ENCODE measurements at places on chromosomes 16 and 17.

DNA sequence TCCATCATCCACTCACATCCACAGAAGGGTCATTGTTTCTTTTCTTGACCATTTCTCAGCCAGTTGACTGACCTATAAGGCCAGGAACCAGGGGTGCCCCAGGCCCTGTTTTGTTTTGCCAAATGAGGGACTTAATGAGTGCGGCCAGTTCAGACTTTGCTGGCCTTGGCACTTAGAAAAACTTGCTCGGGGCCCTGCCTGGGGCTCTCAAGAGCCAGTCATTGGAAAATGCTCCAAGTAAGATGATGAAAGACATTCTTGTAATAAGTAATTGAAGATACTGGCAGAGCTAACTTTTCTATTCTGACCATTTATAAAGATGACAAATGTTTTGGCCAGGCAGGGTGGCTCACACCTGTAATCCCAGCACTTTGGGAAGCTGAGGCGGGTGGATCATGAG, 29.0 kb upstream of the CLEC18B start:
- no peak for DNase-seq

DNA sequence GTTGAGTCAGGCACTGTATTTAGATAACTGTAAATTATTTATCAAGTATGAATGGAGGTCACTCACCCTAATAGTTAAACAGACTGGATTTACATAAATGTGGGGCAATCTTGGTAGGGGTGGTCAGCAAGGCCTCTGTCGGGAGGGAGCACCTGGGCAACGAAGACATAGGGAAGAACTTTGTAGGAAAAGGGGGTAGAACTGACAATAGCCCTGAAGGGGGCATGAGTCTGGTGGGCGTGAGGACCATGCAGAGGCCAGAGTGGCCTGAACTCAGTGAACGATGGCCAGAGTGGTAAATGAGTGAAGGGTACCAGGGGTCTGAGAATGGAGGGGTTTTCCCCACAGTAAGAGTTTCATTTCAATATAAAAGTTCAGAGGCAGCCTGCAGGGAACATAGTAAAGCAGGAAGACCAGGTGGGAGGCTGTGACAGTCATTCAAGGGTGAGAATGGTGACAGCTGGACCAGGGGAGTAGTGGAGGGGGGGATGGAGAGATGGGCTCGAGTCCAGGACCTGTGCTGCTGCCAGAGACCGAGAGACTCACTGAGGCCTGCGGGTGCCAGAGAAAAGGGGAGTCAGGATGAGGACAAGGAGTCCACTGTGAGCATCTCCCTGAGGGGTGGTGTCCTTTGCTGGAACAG, 2.9 kb downstream of the C17orf67 start:
- DNase-seq = no peak

GRCh38 chr16:50103764-50104163, 38.0 kb downstream of the HEATR3 start:
- DNase-seq = peak; percentile 13

GRCh38 chr17:77746896-77747554, 211.5 kb upstream of the TNRC6C start:
- DNase-seq = no peak

DNA sequence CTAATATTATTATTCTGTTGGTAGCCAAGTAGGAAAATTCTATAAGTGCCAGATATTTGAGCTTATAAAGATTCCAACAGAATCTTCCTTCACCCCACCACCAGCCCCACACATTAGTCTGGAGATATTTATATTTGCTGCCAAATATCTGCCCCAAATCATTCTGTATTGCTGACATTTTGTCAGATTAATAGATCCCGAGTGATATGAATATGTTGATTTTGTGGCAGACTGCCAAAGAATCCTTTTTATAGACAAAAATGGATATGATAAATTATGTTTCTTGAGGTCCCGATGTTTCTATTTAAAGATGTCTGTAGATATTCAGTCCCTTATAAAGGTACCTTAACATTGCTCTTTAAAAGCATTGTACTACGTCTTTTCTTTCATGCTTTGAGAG, 162.2 kb upstream of the KCNJ16 start:
- DNase-seq = peak; percentile 2

DNA sequence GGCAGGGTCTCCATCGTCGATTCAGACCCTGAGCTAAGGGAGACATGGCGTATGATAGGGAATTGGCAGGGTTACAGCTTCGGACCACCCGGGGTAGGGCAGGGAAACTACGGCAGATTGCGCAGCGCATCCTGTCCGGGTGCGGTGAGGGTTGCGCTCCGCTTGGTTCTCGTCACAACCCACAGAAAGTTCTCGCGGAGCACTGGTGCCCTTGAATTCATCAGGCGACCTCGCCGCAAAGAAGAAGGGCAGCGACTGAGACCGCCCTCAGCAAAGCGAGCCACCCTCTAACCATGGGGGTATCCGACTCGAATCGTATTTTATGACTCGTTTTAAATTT, 1.2 kb downstream of the HS3ST3B1 start:
- peak; percentile 45 for DNase-seq

DNA sequence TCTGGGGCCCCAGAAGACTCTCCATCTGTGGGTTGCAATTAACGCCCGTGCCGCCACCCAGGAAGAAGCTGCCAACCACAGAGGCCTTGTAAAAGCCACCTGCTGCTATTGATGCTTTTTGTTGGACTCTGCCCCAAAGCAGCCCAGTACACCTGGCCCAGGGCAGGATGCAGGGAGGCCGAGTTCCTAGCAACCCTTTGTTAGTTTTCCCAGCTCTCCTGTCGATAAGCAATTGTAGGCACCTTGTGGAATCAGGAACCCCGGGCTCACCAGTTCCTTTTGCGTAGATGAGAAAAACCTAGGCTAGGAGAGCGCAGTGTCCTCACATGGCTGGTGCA, 103.3 kb downstream of the ABCC6 start:
- DNase-seq = no peak

- DNase-seq = no peak
Measured at GRCh38 chr17:1385861-1386260, 14.2 kb downstream of the YWHAE start.

DNA sequence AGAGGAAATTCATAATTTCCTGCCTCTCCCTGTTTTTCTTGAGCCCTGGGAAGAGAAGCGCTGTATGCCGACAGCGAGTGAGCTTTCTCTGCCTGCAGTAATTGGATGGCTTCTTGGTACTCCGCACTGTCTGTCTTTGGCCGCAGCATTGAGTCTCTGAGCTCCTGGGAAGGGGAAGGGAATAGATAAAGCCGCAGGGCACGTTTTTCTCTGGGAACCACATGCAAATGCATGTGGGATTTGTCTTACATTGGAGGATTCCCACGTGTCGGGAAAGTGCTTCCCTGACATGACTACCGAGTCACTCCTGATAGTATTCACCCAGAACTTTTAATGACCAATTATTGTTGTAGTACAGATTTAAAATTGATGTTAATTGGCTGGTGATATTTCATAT, 385.9 kb downstream of the CPPED1 start:
- DNase-seq = no peak

GRCh38 chr17:45231481-45232116, 9.9 kb downstream of the FMNL1 start:
- DNase-seq = no peak

DNA sequence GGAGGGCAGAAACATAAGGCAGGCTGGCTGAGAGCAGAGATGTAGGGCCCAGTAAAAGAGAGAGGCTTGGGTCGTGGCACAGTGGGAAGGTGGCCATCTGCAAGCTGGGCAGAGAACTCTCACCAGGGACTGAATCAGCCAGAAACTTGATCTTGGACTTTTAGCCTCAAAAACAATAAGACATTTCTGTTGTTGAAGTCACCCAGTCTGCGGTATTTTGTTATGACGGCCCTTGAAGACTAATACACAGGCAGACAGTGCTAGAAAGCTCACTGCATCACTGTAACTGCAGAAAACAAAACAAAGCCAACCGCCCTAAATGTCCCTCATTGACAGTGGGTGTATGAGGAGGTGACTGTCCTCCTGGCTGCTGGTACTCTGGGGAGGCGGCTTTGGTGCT, 3.9 kb upstream of the JPH3 start:
- no peak for DNase-seq

GRCh38 chr16:17067882-17068281, 402.9 kb downstream of the XYLT1 start:
- DNase-seq = no peak

GRCh38 chr16:65728167-65728566, 606.3 kb upstream of the CDH11 start:
- DNase-seq = no peak

DNA sequence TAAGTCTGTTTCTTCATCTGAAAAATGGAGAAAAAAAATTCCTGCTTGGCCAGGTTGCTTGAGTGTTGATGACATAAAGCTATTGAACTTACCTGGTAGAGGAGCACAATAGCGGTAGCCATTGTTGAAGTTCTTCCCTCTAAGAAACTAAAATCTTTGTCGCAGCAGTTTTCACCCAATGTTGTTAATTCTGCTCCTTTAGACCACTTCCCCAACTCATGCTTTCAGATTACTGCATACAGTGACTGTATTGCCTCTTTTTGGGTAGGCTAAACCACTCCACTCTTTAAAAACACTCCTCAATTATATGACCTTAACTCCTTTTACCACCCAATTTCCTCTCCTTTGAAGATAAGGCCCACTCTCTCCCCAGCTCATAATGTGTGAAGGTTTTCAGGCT, 35.7 kb upstream of the CCL2 start:
- no peak for DNase-seq

DNA sequence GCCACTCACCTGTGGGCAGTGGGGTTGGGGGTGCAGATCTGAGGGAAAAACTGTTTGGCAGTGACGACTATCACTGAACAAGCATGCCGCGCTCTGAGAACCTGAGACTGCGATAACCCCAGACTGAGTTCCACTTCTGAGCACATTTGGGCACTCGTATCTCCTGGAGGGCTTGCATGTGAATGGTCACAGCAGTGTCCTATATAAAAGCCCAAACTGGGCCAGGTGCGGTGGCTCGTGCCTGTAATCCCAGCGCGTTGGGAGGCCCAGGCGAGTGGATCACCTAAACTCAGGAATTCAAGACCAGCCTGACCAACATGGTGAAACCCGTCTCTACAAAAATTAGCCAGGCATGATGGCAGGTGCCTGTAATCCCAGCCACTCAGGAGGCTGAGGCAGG, 18.7 kb downstream of the ATP2C2 start:
- no peak for DNase-seq

DNA sequence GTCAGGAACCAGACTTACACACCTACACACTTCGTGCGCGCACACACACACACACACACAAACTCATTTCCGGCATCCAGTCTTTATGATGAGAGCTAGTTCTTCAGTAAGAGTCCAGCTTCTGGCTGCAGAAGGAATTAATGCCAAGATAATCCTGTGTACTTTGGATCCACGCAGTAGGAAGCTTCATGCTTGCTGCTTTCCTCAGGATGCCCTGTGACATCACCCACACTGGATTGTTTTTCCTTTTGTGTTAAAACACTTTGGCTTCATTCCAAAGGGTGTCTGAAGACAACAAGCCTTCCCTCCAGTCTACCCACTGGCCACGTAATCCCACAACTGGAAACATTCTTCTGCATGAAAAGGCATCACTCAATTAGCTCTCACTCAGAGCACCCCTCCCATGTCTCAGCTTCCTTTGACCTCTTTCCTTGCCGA, 35.4 kb downstream of the KCNJ16 start:
- DNase-seq = peak; percentile 2

DNA sequence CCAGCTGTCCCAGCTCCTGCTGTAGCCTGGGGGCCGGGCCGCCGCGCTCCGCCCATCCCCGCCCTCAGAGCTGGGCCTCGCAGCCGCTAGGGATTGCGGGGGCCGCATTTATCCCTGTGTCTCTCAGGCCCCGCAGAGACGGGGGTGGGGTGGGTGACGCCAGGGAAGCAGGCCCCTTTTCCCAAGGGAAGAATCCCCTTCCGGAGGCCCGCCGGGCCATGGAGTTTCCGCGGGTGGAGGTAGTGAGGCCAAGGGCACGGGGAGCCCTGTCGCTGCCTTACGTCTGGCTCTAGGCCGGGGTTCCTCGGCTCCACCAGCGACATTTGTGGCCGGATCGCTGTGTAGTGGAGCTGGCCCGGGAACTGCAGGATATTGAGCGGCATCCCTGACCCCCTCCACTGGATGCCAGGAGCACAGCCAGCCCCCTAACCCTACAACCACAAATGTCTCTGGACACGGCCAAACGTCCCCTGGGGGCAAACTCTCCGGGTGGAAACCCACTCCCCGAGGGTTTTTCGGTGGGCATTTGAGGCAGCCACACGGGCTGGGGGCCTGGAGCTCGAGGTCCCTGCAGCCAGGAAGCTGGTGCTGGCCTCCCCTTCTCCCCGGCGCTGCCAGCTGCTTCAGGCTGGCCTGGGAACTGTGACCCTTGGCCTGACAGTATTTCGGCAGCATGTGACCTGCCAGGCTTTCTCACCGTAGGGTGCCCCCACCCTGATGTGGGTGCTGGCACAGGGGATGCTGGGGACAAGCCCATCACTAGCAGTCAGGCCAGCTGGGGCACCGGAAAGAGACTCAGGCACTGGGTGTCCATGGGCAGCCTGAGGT, 12.0 kb upstream of the CD300A start:
- DNase-seq = peak; percentile 79

- no peak for DNase-seq
Measured at GRCh38 chr17:68182940-68183551, 64.8 kb upstream of the AMZ2 start.

GRCh38 chr17:7045492-7046126, 1.7 kb upstream of the SLC16A11 start:
- peak; percentile 74 for DNase-seq

GRCh38 chr17:54898576-54898975, 2.1 kb upstream of the TOM1L1 start:
- DNase-seq = peak; percentile 17

DNA sequence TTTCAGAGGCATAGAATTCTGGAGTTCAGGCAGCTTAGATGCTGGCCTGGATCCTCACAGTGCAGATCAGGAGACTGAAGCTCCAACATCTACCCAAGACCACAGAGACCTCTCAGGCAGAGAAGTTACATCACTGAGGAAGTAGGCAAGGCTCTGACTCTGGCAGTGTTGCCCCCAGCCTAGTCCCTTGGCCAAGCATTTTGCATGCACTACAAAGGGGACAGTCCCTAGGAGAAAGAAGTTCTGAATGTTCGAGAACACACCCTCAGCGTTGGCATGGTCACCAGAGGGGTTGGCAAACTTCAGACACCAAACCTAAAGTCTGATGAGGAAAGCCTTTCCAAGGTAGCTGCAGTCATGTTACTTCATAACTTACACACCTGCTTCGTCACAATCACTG, 2.5 kb downstream of the RANBP10 start:
- no peak for DNase-seq

DNA sequence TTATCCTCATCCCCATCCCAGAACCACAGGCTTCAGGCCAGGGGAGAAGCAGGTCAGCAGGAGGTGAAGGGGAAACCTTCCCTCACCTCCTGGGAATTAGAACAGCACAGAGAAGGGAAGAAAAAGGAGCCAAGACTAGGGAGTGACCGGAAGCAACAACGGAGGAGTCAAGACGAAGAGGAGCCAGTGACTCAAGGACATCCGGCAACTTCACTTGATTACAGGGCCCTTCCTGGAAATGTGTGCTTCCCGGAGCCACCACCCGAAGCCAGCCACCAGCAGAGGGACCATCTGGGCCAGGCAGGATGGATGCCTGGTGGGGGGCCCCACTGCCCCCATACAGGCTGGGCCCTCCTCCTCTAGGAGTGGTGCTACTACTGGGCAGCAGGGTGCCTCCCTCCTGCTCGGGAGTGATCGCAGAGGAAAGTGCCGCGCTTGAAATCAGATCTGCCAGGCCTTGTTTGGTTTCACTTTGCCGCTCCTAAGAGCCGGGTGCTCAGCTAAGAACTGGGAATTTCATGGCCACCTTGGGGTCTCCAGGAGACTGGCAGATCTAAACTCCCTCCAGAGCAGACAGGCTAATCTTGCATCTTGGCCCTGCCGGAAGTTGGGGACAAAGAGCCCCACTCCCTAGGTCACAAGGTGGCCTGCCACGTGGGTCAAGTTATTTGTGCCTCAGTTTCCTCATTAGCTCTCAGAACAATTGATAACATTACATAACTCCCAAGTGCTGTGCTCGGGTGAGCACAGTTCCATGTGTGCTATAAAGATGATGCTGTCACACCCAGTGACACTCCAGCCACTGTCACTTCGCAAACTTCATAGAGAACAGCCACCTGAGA, 6.6 kb downstream of the CDC42EP4 start:
- DNase-seq = peak; percentile 84

All from fibroblast of skin of right quadriceps (primary cell).